ENCODE measurements at places on chromosomes 4 and X. TPM values are rescaled to one million over a fixed set of nuclear protein-coding genes. Genes with fewer than 3 reads are reported as not detected.

GRCh38 chr4:185656467-185656931, 121.2 kb upstream of the PDLIM3 start:
- no peak for DNase-seq
- H3K4me1 ChIP-seq = no peaks in the 10 kb centered on the region
- peak overlapping the region; percentile 53 for H3K27ac ChIP-seq
- peak overlapping the region; percentile 29 for H3K4me3 ChIP-seq

DNA sequence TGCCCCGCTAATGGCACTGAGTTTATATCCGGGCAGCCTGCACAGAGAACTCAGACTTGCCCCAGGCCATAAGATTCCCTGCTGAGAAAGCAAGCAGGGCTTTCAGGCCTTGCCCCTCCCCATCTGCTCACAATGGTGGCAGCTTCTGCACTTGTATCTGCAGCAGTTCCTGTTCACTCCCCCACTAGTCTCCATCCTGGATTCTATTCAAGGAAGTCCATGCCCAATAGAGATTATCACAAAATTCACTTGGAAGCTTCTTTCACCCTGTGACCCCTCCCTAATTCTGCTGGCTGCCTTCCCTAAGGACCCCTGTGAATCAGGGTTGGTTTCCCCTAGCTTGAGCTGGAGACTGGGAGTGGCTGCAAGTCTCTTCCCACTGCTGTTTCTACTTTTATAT, 34.5 kb upstream of the UCP1 start:
- no peaks in the 10 kb centered on the region for H3K36me3 ChIP-seq
- no peaks in the 10 kb centered on the region for H3K4me1 ChIP-seq
- no peaks in the 10 kb centered on the region for H3K27me3 ChIP-seq
- H3K27ac ChIP-seq = no peak overlapping the region
- no peak overlapping the region for H3K4me3 ChIP-seq
- DNase-seq = no peak

- DNase-seq = no peak
- peak overlapping the region; percentile 34 for H3K4me3 ChIP-seq
- H3K27me3 ChIP-seq = no peaks in the 10 kb centered on the region
- H3K27ac ChIP-seq = peak overlapping the region; percentile 76
- no peaks in the 10 kb centered on the region for H3K36me3 ChIP-seq
- H3K4me1 ChIP-seq = no peaks in the 10 kb centered on the region
These were observed 74.2 kb downstream of the LIMCH1 start for GRCh38 chr4:41611881-41612871.

GRCh38 chr4:16693641-16694040, 204.8 kb downstream of the LDB2 start:
- H3K4me3 ChIP-seq = no peak overlapping the region
- no peaks in the 10 kb centered on the region for H3K27me3 ChIP-seq
- no peak for DNase-seq

GRCh38 chr4:69458184-69458826, 37.4 kb downstream of the UGT2B4 start:
- no peaks in the 10 kb centered on the region for H3K36me3 ChIP-seq
- H3K4me1 ChIP-seq = no peaks in the 10 kb centered on the region
- no peak overlapping the region for H3K27ac ChIP-seq
- no peaks in the 10 kb centered on the region for H3K27me3 ChIP-seq
- H3K4me3 ChIP-seq = no peak overlapping the region

DNA sequence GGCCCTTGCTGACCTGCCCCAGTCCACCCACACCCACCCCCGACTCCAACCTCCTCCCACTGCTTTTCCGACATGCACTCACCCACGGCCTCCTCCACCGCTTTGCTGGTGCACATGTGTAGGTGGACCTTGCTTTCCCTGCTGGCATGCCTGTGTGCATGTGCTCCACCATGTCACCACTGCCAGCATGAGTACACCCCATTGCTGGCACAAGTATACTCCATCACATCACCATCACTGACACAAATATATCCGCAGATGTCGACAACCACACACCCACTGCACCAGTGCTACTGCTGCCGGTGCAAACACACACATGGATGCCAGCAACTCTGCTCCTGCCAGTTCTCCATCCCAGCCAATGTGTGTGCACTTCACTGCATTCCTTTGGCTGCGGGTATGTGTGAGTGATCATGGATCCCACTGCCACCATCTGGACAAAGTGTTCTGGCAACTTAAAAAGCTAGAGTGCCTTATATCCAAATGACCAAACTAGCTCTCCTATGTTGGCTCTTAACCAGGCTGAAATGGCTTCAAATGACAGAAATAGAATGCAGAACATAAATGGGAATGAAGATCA, 1072.3 kb downstream of the RAPGEF2 start:
- H3K4me1 ChIP-seq = no peaks in the 10 kb centered on the region
- H3K36me3 ChIP-seq = no peaks in the 10 kb centered on the region
- H3K27me3 ChIP-seq = no peaks in the 10 kb centered on the region
- DNase-seq = no peak

GRCh38 chr4:175281894-175282293, 363.7 kb downstream of the ADAM29 start:
- no peak overlapping the region for H3K27ac ChIP-seq
- H3K27me3 ChIP-seq = no peaks in the 10 kb centered on the region
- no peaks in the 10 kb centered on the region for H3K36me3 ChIP-seq
- no peaks in the 10 kb centered on the region for H3K4me1 ChIP-seq

- no peak overlapping the region for H3K27ac ChIP-seq
- H3K4me3 ChIP-seq = no peak overlapping the region
- no peaks in the 10 kb centered on the region for H3K36me3 ChIP-seq
These were observed 43.5 kb upstream of the ZBTB33 start for GRCh38 chrX:120207009-120207605.

DNA sequence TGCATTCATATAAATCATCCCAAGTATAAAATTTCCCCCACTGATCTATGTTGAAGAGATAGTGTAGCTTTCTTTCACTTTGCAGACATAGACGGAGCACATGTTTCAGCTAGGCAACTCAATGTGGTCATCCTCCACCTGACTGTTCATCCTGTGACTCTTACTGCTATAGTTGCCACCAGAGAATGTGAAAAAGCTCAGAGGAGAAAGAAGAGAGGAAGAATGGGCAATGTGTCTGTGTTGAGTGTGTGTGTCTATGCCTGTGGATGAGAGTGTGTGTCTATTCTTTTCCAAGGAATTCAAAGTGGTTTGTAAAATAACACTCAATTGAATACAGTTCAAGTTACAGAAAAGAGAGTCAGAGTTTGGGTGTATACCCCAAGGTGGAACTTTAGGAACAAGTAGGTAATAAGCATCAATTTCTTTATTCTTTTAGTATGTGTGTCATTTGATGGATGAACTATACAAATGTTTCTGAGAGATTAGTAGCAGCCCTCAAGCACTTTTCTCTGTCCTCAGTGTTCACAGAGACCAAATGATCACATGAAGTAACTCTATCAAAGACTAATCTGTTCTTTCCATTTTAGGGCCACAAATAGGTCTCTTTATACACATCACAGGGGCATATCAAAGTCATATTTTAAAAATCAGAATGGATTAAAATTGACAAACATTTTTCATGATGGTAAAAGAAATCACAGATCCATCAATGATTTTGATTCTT, 2.3 kb downstream of the SNCA start:
- no peak overlapping the region for H3K4me3 ChIP-seq
- no peak for DNase-seq
- no peaks in the 10 kb centered on the region for H3K4me1 ChIP-seq
- H3K27me3 ChIP-seq = no peaks in the 10 kb centered on the region
- H3K27ac ChIP-seq = no peak overlapping the region

DNA sequence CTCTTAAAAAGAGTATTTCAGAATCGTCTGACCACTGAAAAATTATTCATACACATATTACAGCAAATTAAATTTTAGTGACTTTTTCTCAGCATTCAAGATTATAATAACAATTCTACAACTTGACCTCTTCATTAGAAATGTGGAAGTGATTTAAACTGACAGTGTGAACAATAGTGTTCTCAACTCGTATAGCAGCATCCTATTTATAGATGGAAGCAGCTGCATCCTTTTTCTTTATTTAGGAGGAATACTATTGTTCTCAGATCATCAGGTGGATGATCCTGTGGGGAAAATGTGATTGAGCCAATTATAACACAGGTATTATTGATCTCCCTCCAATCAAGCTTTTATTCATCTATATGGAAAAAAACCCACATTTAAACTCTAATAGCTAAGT, 56.7 kb downstream of the RAPGEF2 start:
- H3K27me3 ChIP-seq = no peaks in the 10 kb centered on the region
- H3K27ac ChIP-seq = no peak overlapping the region
- no peak overlapping the region for H3K4me3 ChIP-seq

DNA sequence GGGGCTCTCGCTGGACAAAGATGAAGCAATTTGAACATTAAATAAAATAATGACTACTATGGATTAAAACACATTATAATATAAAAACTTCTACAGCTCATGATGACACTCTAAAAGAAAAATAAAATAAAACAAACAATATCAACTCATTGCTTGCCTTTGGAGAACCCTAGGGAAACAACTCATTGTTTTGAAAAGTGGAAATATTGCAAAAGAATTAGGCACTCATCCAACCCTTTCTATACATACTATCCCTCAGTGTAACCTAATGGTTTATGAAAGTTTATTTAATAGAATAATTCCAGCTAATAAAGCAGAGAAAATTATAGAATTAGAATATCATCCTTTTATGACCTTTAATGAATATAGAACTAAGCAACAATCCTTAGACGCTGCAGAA, 718 bp downstream of the RAB40A start:
- H3K36me3 ChIP-seq = no peaks in the 10 kb centered on the region
- no peak for DNase-seq
- H3K4me1 ChIP-seq = no peaks in the 10 kb centered on the region
- H3K27ac ChIP-seq = no peak overlapping the region
- no peak overlapping the region for H3K4me3 ChIP-seq

The RPS6KA6 gene
- 0.96 TPM for total RNA-seq

The PAGE2 gene
- not detected for total RNA-seq

The FGF13 gene
- total RNA-seq = 18.1 TPM

The AFM gene
- not detected for total RNA-seq

The MTNR1A gene
- not detected for total RNA-seq

Measured in breast epithelium (tissue), 4 donors.